Lower leg skin (tissue), 4 donors: ENCODE measurements at places on chromosomes 5 and 9. TPM values are rescaled to one million over a fixed set of nuclear protein-coding genes. Genes with fewer than 3 reads are reported as not detected.

The TMC1 gene
- 0.13 TPM for total RNA-seq

The TMEM215 gene
- not detected for total RNA-seq

DNA sequence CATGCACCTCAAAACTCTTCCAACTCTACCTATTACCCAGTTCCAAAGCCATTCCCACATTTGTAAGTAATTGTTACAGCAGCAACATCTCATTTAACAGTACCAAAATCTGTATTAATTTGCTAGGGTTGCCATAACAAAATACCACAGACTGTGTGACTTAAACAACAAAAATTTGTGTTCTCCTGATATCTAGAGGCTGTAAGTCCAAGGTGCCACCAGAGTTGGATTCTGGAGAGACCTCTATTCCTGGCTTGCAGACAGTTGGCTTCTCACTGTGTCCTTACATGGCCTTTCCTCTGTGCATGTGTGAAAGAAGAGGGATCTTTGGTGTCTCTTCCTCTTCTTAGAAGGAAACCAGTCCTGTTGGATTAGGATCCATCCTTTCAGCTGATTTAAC is 203.8 kb upstream of the PIK3R1 start:
- no peak for DNase-seq

- DNase-seq, result no peak
Observed at GRCh38 chr5:12277504-12278192, 373.4 kb upstream of the CTNND2 start.

The TAF11L5 gene
- total RNA-seq, result not detected

DNA sequence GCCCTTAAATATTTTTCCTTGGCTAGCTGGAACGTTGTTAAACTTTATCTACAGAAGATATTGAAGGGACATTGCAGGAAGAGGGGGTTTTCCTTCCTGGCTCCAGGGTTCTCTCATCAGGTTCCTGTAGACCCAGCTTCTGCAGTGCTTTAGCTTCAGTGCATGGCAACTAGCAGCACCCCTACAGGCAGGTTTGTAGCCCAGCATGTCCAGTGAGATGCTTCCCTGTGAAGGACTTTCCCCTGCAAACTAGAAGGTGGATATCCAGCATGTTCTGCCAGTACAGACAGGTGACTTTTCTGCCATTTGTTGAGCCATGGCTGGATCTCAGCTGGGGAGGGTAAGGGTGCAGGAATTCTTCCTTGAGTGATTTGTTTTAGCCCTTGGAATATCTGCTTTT is 10.4 kb downstream of the CCL28 start:
- no peak for DNase-seq

The SAPCD2 gene
- total RNA-seq, result 25.6 TPM

- DNase-seq, result no peak
Observed at GRCh38 chr9:123354806-123355508, 1.0 kb upstream of the CRB2 start.

The WDR38 gene
- not detected for total RNA-seq

The FCN2 gene
- not detected for total RNA-seq

- no peak for DNase-seq
Observed at GRCh38 chr9:114110180-114110579, 11.1 kb upstream of the KIF12 start.

- no peak for DNase-seq
Observed at GRCh38 chr9:12351293-12352044, 341.7 kb upstream of the TYRP1 start.

GRCh38 chr5:134006115-134006514 is 1.3 kb upstream of the VDAC1 start:
- no peak for DNase-seq

The RHOBTB3 gene
- total RNA-seq, result 20.9 TPM

DNA sequence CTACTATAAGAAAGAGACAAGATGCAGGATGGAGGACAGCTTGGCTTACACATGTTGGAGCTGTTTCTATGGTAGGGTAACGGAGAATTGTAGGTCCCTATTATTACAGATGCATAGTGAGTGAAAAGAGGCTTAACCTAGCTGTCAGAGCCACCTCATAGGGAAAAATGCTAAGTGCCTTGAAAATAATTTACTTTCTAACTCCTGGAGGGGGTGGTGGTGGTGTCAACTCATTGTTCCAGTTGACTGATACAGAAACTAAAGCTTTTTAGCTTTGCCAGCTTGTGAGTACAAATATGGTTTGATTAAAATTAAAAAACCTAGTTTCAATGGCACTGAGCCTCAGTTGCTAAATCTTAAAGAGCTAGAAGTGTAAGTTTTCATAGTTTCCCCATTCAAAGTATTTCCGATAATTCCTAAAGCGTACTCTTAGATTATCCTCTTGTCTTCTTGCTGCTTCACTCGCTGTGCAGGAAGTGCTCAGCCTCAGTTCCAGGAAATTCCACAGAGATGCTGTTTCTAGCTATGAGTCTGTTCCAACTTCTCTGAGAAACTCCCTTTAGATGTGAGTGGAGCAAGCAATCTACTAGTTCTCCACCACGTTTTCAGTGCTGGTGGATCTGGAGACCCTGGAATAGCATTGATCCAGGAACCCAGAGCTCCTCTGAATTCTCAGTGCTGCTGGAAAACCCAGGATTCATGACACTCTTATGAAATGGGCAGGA is 265.2 kb downstream of the DMAC1 start:
- DNase-seq, result no peak

GRCh38 chr5:11076945-11077613 is 316.0 kb upstream of the DAP start:
- DNase-seq, result no peak

DNA sequence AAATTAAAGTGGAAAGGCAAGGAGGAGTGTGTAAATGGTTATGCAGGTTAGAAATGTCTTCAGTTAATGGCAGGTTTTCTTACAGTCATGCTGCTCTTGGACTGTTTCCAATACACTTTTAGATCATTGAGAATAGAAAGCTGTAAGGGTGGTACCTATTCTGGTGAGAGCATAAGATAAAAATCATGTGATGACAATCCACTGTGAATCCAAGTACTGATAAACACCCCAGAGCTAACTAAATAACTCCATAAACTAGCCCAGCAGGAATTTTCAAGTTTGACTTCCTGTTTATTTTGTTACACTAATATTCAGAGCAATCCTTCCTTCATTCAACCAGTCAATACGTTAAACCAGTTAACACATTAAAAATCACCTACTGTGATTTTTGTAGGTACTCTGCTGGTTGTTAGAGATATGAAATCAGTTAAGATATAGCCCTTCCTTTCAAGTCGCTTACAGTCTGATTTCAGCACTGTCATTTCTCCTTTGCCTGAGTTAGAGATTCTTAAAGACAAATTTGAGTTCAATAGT is 22.6 kb downstream of the VCAN start:
- no peak for DNase-seq

The OTULINL gene
- 10.9 TPM for total RNA-seq
